Posterior cingulate gyrus (tissue), 11 donors: ENCODE measurements at places on chromosomes 3 and 15.
A peak's percentile ranks its signal among the peaks of the same experiment; 100 is the strongest.

DNA sequence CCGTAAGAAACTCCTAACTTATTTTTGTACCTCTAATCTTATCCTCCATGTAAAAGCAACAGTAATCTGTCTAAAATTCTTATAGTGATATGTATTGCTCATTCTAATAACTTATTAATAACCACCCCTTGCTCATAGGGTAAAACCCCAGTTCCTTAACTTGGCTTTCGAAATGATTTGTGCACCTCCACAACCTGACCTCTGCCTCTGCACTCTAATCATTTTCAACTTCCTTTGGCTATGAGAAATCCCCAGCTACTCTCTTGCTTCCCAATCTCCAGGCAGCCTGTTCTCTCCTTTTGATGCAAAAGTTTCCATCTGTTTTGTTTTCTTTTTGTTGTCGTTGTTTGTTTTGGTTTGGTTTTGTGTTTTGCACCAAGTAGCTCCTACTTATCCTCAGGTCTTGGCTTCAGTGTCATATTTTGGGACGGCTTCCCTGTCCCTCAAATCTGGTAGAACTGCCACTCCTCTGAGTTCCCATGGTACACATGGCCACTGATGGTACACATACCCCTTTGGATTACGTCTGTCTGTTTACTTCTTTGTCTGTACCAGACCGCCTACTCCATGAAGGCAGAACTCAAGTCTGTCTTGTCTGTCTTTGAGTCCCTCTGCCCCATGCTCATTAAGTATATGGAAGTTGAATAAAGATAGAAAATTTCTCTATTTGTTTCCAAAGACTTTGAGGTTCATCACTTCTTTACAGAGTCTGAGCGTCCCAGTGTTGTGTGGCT is 105.6 kb upstream of the TGFBR2 start:
- DNase-seq: no peak

DNA sequence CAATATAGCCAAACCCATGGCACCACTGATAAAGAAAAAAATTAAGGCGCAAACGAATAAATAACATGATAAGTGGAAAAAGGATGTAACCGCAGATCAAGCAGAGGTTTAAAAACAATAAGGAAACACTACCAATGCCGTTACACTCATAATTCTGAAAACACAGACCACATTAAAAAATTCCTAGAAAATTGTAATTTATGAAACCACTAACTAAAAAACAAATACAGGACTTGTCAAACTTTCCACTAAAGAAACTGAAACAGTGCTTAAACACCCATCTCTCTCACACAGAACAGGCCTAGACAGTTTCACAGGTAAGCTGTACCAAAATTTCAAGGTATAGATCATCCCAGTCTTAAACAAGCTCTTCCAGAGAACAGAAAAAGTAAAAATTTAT is 28.4 kb downstream of the PCSK6 start:
- no peak for DNase-seq

GRCh38 chr3:50483374-50483773 is 20.1 kb downstream of the CACNA2D2 start:
- DNase-seq: no peak

DNA sequence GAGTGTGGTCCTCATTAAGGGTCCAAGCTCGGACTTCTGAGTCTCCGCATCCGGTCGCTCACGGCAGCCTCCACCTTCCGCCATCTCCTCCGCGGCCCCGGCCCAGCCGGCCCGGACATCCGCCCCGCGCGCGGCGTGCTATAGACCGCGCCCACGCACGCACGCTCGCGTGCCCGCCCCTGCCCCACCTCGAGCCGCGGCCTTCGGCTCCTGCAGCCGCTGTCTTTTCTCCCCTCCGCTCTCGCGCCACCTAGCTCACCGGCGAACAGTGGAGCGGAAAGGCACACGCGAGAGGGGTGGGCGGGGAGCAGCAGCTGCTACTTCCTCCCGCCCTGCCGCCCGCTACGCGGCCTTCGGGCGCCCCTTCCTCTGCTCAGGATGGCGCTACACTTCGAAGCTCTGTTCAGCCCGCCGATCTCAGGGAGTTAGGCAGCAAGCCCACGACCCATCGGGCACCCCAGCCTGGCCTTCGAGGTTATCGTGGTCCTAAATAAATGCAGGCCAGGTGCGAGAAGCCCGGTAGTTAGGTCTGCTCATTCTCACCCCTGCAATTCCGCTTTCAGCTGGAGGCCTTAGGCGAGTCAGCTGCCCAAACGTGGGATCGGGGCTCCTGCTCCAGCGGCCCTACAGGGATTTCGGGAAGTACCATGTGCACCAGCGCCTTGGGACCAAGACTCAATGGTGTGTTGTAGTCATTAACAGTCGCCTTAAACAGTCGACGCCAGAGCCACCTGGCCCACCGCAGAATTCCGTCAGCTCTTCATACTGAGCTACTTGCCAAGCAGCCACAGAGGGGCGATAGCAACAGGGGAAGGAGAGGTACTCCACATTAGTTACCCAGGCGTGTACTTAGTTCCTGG is at the start of gene USP4:
TSS of gene USP4 (minus strand) at position 113 of the 860 bp plus-strand sequence. CDS start at position 84, 29 bp downstream.
- DNase-seq: peak; percentile 83

GRCh38 chr3:196418601-196419000 is 13.6 kb downstream of the UBXN7 start:
- no peak for DNase-seq

GRCh38 chr3:24220859-24221657 is 273.6 kb downstream of the THRB start:
- peak; percentile 19 for DNase-seq

DNA sequence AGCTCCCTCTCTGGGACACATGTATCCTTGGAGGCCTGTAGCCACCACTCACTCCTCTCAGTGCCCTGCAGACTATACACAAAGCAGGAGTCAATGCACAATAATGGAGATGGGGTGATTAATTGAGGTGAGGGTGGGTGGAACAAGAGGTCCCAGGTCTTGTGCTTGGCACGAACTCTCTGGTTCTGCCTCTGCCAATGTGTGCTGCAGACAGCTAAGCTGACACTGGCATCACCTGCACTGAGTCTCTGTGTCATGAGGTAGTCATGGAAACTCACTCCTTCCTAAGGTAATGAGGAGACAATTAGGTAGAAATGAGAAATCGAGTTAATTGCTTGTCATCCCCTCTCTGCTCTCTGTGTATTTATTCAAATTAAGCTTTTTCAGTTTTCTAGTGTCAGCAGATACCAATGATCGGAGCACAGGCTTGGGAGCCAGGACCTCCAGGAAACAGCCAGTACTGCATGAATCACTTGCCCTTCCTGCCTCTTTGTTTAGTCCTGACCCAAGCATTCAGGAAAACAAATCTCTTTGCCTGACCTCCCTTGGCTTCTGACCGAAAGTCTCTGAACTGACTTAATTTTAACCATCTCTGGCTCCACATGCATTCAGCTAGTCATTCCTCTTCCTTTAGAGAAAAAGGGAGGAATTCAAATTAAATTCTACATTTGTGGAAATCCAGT is 56.7 kb downstream of the DRD3 start:
- DNase-seq: no peak

DNA sequence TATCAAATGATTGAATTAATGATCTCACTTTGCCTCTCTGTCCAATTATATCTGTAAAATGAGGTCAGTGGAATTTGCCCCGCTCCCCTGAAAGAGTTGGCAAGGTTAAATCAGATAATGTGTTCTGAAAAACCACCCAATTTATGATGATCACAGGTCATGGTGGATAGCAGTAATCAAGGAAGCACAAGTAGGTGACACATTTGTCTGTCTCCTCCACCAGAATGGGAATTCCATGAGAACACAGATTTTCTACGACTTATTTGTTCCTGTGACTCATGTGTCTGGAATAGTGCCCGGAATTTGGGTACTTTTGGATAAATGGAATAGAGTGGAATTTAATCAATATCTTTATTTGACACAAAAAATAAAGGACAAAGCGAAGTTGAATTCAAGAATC is 220.9 kb upstream of the SUCLG2 start:
- no peak for DNase-seq

- DNase-seq: no peak
These were observed 15.5 kb upstream of the LYZL4 start for GRCh38 chr3:42425736-42426407.

- DNase-seq: no peak
These were observed 66.3 kb upstream of the SLC6A6 start for GRCh38 chr3:14335774-14336748.

GRCh38 chr15:43206054-43206453 is 14.8 kb downstream of the EPB42 start:
- DNase-seq: no peak

GRCh38 chr3:29933802-29934490 is 653.1 kb downstream of the RBMS3 start:
- DNase-seq: no peak

DNA sequence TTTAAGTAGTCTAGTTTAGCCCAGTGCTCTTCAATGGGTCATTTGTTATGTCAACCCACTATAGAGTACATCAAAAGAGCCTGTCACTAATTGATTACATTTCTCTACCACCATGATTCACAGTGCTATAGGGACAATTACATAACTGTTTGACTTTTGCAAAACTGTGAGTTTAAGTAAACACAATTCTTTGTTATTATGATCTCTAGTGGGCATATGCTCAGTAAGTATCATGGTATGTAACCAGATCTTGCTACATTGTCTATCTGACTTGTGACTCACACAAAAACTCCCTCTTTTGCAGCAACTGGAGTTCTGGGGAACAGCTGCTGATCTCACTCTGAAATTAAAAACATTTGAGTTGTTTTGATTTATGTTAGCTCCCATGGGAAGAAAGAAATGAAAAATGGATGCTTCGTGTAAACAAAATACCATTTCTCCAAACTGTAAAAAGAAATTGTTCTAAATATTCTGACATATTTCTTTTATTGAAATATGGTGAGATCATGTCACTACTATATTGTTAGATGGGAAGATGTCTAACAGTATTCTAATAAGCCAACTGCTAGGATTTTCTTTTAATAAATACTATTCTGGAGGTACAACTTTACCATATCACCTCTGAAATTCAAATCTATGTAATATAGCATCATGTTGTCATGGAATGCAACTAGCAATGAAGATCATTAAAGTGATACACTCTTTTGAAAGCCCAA is 470.4 kb downstream of the ROBO1 start:
- no peak for DNase-seq

GRCh38 chr3:168117853-168118313 is 22.2 kb upstream of the GOLIM4 start:
- DNase-seq: no peak

DNA sequence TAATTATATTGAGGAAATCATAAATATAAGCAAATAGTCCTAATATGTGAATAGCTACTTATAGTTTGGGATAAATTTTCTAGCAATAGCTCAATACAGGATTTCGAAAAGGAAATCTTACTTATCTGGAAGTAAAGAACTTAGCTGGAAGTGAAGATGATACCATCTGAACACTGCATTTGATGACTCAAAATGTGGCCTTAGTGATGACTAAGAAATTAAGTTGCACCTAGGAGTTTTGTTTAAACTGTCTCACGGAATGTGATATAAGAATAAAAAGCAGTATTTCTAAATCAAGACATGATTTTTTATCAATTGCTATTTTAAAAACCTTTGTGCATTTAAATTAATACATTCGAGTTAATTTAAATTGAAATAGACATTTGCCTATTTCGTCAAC is 91.2 kb downstream of the EOMES start:
- DNase-seq: no peak

GRCh38 chr15:63481105-63481810 is 23.1 kb upstream of the USP3 start:
- no peak for DNase-seq

- no peak for DNase-seq
These were observed 21.0 kb downstream of the SEC61A1 start for GRCh38 chr3:128073185-128073725.

DNA sequence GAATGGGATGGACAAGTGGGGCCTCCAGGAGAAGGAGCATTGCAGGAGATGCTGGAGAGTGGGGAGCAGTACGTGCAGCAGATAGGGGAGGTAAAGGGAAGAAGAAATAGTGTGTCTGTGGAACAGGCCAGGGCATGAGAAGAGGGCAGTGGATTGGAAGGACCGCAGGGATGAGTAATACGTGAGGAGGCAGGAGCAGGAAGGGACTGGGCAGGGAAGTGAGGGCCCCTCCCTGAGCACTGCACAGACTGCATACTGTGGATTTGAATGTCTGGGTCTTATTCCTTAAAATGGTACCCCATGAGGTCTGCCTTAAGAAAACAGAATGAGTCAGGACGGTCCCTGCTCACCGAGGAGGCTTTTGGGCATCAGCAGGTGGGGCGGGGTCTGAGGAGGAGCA is 210.0 kb upstream of the NDN start:
- peak; percentile 33 for DNase-seq

DNA sequence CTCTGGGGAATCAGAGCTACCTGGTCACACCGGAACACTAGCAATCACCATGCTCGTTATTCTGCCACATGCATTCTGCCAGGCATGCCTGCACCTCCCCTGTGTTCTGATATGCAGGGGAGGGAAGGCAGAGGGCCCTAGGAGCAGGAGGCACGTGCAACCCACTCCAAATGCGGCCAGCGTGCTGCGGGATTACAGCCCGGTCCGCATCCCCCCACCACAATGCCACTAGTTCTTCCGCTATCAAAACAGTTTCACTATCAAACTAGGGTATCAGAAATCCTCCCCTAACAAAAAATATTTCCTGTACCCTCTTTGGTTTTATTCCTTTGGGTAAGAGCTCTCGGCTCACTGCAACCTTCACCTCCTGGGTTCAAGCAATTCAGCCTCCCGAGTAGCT is 223.2 kb upstream of the IGF1R start:
- no peak for DNase-seq

- DNase-seq: no peak
These were observed 466.0 kb downstream of the NLGN1 start for GRCh38 chr3:173863551-173863950.

DNA sequence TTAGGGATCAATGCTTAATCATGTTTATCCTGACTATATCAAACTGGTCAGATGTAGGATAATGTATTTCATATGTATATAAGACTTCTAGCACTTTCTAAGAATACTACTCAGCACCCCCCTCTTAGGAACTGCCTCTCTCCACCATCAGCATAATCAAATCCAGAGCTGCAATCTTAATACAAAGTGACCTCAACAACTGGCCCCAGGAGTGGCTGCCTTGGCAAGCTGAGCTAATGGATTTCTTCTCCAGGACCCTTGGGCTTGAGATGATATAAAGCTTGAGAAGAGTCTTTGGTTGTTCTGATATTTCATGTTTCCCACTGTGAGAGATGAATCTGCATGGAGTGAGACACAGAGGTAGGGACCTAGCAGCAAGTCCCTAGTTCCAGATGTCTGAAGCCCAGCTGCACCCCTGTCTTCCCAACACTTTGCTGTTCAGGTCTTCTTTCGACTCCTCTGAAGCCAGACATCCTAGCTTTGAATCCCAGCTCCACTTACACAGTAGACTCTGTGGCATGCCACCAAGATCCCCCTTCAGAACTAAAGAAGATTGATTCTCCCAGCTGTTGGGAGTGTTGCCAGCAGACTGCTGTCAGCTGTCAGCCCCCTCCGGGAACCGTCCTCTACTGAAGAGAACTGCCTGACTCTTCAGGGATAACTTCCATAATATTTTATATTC is 309.3 kb upstream of the UBE2E2 start:
- DNase-seq: no peak

GRCh38 chr15:40320931-40321371 is 2.5 kb upstream of the INAFM2 start:
- DNase-seq: no peak

- no peak for DNase-seq
These were observed 1239.7 kb upstream of the ALCAM start for GRCh38 chr3:104126864-104127553.
